ENCODE measurements at places on chromosomes 7 and 10. TPM values are rescaled to one million over a fixed set of nuclear protein-coding genes. Genes with fewer than 3 reads are reported as not detected.
A peak's percentile ranks its signal among the peaks of the same experiment; 100 is the strongest.

GRCh38 chr10:56135828-56136227 lies 225.2 kb downstream of the ZWINT start:
- ATAC-seq = no peak

- ATAC-seq = no peak
Observed at GRCh38 chr10:112141292-112141691, 42.3 kb downstream of the GPAM start.

DNA sequence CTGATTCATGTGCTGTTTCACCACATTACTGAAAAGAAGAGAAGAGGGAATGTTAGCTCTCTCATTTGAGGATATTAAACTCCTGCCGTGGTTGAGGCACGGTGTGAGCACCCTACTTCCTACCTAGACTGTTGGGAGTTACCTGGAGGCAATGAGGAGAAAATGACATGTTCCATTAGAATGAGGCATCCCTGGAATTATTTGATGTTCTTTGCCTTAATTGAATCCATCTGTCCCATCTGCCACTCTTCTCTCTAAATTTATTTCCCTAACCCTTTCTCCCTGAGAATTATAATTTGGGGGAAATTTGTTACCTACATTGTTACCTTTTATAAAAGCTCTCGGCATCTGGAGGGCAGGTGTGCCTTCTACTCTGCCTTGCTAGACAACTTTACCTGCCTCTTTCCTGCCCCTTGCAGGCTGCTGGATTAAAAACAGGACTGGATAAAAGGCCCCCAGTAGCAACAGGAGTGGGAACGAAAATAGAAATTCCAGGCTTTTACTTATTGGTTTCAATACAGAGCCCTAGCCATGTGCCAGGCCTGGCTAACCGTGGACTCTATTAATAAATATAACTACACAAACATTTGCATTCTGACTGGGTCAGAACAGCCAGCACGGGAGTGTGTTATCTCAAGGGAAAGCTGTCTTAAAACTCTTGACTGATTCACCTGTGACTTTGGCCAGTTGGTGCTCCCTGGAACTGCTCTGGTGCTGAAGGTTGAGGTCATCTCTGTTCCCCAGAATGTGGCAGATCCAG lies 4.4 kb upstream of the ATXN7L1 start:
- ATAC-seq = no peak

- ATAC-seq = no peak
Observed at GRCh38 chr7:129494041-129494440, 8.3 kb upstream of the SMKR1 start.

DNA sequence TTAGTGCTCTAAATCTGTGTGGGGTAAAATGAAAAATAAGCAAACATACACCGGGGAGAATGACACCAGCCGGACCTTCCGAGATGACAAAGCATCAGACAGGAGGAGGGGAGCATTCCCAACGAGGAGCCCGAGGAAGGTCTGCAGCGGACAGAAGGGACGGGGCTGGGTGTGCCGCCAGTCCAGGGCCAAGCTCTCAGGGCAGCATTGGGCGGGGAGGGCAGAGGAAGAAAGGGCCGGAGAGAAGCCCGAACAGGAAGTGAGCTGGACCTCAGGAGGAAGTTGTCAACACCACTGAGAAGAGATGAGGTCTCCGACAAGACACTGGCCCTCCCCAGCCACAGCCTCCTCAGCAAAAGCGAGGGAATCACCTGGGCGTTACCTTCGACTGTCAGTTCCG lies 182.6 kb upstream of the RNF32 start:
- no peak for ATAC-seq

DNA sequence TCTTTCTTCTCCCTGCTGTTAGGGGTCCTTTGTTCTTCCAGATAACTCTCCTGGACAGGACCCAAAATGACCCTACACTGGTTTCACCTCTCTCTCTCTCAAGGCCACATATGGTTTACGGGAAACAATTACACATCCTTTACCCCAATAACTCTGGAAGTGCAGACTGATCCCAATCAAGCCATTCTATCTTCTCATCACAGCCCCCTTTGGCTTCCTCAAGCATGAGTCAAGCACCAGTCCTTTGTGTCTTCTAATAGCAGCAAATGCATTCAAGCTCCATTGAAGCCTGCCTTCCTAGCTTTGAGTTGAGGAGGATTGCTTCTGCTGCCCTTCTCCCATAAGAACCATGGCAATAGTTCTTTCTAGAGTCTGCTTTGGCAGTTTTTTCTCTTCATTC lies 20.2 kb downstream of the C10orf67 start:
- ATAC-seq = no peak

- ATAC-seq = no peak
Observed at GRCh38 chr10:88165849-88166271, 302.4 kb downstream of the PTEN start.

DNA sequence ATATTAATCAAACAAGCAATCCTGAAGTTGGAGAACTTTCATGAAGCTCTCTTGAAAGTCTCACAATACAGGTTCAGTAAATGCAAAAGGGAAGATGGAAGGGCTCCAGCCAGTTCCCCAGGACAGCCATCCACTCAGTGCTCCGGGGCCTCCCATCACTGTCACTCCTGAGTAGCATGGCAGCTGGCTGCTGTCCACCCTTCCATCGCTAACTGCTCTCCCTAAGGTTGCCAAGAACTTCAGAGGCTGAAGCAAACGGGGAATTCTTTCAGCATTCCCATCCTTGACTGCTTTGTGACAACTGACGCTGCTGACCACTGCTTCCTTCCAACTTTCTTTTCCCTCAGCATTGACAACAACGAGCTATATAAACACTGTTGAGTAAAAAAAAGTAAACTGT lies 69.1 kb downstream of the VPS41 start:
- ATAC-seq = no peak

- peak; percentile 83 for ATAC-seq
Observed at GRCh38 chr10:71383972-71384687, 12.6 kb upstream of the CDH23 start.

GRCh38 chr7:2316578-2316977 lies 2.3 kb upstream of the SNX8 start:
- ATAC-seq = no peak

DNA sequence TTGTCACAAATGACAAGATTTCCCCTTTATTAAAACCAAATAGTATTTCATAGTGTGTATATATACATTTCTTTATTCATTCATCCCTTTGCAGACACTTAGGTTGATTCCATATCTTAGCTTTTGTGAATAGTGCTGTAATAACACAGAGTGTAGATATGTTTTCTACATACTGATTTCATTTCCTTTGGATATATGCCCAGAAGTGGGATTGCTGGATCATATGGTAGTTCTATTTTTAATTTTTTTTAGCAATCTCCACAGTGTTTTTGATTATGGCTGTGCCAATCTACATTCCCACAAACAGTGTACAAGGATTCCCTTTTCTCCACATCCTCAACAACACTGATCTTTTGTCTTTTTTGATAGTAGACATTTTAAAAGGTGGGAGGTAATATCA lies 46.4 kb downstream of the CSTF2T start:
- ATAC-seq = no peak

DNA sequence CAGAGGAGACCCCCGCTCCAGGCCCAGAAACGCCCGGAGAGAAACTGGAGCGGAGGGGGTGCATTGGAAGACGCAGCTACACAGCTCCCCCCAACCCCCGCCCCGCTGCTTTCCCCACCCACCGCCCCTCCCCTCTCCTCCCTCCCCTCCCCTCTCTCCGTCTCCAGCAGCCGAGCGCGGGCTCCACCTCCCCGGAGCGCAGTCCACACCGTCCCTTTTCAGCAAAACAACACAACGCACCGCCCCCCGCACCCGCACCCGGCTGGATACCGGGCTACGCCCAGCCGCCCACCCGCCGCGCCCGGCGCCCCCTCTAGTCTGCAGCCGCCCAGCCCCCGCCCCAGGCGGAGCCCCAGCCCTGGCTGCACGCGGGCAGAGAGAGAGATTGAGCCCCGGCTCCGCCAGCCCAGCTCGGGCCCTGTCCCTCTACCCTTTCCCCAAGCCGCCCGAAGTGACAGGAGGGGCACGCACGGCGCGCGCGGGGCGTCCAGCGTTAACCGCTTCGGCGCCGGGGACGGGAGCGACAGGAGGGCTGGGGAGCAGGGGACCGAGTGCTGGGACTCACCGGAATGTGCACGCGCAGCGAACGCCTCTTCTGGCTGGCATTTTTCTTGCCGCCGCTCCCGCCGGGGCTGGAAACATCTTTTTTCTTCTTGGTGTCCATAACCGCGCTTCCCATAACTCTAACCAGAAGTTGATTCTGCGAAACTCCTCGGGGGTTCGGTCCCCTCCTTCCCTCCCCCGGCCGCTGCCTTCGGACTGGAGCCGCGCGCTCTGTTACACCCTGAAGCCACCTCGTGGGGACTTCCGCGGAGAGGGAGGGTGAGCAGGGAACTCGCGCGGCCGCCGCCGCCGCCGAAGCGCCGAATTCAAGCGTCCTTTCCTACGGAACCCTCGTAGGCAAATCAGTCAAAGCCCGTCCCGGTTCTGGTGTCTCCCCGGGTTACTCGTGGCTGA lies 695 bp downstream of the PRKAG2 start:
- ATAC-seq = peak; percentile 74

DNA sequence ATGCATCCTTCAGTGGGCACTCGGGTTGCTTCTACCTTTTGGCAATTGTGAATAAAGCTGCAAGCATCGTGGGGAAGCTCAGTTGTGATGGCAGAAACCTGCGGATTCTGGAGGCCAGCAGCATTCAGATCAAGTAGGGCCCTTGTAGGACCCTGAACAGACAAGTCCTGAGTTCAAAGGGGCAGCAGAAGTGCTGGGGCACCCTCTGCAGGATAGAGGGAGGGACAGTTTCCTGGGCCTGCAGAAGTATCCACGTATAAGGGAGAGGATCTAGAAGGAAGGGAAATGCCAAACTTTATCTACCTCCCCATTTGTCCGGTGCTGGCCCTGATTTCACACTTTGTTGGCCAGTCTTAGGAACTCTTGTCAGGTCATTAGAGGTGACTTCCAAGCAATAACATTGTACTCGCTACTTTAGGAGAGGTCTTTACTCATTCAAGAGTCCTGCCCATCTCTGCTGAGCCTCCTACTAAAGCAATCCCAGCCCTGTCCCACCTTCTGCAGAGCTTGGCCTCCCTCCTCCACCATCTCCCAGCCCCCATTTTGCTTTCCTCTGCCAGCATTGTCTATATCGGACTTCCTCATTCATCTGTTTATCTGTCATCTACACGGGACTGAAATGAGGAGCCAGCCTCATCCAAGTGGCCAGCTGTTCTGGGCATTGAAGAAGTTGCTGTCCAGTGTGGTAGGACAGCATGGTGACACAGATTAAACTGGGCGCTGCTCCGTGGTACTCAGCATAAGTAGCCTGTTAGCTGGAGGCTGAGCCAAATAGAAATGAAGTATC lies 26.6 kb upstream of the R3HCC1L start:
- ATAC-seq = no peak

DNA sequence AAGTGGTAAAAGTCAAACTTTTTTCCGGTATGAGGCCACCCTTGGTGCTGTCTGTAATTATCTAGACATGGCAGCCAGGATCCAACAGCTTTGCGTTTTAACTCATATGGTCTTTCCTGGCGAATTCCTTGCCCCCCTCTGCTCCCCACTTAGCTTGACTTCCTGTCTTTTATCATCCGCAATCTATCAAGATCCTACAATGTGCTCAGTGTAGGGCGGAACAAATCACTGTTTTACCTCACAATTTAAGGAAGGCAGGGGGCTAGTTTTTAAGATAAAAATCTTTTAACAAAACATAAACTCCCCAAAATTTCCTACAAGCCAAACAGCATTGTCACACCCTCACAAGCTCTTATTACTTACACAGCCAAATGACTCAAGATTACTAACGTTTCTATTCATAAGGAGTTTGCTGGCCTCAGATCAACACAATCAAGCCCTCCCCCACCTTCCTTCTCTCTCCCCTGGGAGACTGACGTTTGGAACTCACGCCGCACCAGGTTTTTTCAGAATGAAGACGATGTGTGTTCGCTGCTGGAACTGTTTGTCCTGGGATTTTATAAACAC lies 1.3 kb upstream of the CDK14 start:
- ATAC-seq = no peak

DNA sequence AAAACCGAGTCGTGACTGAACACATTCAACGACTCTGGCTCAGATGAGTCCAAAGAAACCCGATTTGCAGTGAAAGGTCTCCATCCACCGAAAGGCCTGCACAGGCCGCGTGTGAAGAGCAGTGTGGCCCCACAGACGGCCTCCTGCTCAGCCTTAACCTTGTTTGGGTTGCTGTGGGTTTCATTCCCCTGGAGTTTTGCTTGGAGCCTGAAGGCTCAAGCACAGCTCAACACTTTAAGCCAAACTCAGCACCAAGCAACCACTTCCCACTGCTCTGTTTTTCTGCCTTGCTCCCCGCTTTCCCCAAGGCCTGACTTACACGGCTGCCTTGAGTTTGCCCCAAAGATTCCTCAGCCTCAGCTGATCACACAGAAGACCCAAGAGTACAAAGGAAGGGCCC lies 398.2 kb upstream of the NFE2L3 start:
- no peak for ATAC-seq

DNA sequence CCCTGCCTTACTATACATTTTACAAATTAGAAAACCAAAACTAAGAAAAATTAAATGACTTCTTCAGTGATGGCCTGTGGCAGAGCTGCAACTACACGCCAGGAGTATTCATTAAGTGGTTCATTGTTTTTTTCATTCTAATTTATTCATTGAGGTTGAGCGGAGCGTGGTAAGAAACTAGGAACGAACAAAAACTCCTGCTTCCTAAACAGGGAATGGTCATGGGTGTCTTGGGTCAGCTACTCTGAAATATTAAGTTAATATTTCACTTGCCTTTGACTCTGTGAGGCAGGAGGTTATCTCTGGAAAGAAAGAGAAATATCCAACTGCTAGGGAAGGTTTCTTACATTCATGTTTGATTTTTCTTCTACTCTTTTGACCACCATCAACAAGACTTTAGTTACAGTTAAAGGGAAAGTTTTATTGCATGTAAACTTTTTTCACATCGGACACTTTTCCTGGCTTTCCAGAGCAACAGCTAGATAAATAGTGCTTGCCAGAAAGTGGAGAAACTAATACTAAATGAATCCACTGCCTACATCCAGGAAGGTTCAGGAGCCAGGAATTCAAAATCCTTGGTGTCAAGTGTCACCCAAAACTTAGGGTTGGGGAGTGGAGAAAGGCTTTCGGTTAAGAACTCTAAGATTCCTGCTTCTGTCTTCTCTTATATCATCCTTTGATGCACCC lies 896 bp upstream of the GNG11 start:
- ATAC-seq = no peak

GRCh38 chr7:149310113-149310836 lies 48.3 kb downstream of the ZNF783 start:
- ATAC-seq = peak; percentile 55

DNA sequence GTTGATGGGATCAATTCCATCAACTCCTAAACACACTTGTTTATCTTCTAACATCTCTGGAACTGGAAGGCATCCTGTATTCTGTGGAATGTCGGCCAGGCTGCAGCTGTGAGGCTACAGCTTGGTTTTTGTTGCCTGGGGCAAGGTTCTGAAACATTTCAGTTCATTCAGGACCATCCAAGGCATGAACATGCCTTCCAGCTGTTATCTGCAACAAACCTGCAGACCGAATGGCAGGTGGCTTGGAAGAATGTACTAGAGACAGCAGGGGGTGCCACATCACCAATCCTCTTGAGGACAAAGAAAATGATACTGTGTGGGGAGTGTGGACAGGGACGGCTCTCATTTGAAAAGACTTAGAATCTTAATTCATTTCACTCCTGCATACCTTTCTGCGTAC lies 12.4 kb downstream of the PAPOLB start:
- ATAC-seq = no peak

Gene NME8
- not detected for total RNA-seq

Gene MNX1
- total RNA-seq = not detected

Gene CLDN15
- total RNA-seq = 6.8 TPM

Gene GATA3
- total RNA-seq = not detected

Gene PVRIG
- not detected for total RNA-seq

All from gastroesophageal sphincter (tissue), 4 donors.